T-helper 2 cell (primary cell): ENCODE measurements at places on chromosomes 1 and 21.

DNA sequence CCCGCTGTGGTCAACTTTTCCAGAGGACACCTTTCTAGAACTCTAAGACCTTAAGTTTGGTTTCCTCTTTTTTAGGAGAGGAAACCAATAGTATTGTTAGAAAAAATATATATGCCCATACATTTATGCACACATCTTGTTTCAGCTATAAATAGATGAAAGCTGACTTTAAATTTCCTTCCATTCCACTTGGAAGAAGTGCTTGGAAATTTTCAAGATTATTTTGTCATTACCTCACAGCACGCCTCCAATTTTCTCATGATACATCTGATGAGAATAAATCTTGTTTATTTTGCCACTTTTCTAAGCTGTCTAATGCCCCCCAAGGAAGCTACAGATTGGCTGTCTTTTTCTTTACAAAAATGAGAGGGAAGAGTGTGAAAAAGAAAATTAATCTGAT is 65.8 kb downstream of the NIBAN1 start:
- DNase-seq: no peak

DNA sequence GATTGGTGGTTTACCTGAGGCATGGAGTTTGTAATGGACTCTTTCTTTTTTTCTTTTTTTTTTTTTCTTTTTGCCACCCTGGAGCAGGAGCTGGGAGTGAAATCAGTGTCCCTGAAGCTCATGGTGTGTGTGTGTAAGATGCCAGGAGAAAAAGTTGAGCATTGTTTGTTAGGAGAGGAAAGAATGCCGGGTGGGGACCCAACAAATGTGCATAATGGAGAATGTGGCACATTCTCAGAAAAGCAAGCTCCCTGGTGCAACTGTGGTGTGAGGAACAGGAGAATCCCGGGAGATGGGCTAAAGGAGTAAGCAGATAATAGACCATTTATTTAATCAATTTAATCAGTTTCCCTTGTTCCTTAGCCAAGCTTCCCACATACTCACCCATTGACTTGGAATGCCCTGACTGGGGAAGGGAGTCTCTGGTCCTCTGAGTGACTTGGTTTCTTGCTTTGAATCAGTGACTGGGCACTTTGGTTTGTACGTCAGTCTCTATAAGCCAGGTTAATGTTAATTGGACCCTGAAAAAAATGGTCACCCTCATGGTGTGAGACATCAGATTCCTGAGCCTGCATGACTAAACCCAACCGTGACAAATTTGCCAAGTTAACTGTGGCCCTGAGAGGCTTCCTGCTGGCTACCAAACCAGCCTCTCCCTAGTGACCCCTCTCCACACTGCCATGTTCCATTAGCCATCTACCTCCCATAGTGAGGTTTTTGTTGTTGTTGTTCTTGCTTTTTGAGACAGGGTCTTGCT is 43.9 kb upstream of the ITPKB start:
- no peak for DNase-seq

- no peak for DNase-seq
These were observed 33.8 kb upstream of the SLC30A1 start for GRCh38 chr1:211612786-211613107.

GRCh38 chr1:74777525-74777924 is 44.6 kb downstream of the TYW3 start:
- no peak for DNase-seq

- DNase-seq: no peak
These were observed 41.5 kb downstream of the PTPRC start for GRCh38 chr1:198680174-198680875.

GRCh38 chr1:47962750-47963492 is 34.3 kb downstream of the TRABD2B start:
- no peak for DNase-seq

DNA sequence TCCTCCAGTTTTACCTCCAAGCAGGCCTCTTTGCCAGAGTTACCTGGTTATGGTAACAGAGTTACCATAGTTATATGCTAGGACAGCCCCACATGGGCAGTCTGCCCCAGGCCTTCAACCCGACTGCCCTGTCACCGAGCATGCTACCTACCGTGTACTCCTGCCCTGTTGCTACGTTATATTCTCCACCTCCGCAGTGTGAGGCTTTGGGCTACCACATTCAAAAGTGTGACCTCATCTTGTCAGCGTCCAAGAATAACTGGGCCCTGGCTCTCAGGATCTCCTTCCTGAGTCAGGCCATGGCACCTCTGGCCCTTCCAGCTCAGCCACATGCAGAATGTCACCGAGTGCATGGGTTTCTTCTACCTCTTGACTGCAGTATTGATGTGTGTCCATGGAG is 8.9 kb downstream of the MAPKAPK2 start:
- no peak for DNase-seq

DNA sequence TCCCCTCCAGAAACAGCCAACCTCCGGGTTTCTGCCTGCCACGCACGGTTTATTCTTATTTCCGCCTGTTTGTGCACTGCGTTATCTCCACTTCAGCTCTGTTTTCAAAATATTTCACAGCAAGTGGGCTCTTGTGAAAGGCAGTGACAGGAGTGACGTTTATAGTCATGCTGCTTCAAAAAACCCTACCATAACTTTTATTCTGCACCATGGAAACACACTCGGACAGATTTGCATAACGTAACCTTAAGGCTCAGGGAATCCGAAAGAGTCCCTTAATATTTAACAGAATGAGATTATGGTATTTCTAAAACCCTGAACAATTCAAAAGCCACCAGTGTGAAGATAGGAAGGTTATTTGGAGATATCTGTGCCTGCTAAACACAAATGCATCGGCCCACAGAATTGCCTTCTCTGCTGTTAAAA is 782 bp upstream of the SDE2 start:
- DNase-seq: no peak

GRCh38 chr1:24411963-24412362 is 1.6 kb downstream of the STPG1 start:
- DNase-seq: peak; percentile 3

- no peak for DNase-seq
These were observed 4.0 kb downstream of the FTCD start for GRCh38 chr21:46151261-46151988.

GRCh38 chr1:240591564-240591963 is 20.4 kb downstream of the GREM2 start:
- no peak for DNase-seq

DNA sequence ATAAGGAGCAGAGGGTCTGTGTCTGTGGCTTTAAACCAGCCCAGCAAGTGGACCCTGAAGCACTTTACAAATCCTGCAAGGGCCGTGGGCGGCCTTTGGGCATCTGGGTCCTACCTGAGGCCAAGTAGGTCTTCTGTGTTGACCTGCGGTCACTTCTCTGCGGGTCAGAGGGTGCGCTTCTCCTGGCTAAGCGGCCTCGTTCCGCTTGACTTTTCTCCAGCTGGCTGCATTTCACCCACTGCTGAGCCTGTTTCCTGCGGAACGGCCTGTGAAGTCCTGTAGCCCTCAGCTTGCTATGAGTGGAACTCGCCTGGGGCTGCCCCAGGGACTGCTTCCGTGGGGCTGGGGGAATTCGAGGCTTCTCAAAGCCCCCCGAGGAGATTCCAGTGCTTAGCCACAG is 43.3 kb downstream of the SLC37A1 start:
- no peak for DNase-seq

DNA sequence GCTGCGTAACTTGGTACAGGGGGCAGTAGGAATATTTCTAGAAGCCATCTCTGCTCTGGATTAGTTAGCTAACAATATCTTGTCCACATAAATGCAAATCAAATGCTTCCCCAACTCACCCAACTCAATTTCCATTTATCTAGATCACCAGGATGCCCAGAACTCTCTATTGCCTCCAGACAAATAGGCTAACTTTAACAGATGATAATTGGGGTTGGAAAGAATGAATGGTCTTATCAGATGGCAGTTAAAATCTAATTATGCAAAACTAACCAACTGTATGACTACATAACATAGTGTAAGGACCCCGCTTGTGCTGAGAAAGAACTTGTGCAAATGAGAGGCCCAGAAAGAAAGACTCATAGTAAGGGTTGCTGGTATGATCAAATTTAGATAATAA is 1024.8 kb downstream of the PLA2G4A start:
- no peak for DNase-seq

- no peak for DNase-seq
These were observed 94.1 kb upstream of the VANGL1 start for GRCh38 chr1:115547696-115548095.

GRCh38 chr1:23927097-23927496 is 13.9 kb upstream of the CNR2 start:
- no peak for DNase-seq

DNA sequence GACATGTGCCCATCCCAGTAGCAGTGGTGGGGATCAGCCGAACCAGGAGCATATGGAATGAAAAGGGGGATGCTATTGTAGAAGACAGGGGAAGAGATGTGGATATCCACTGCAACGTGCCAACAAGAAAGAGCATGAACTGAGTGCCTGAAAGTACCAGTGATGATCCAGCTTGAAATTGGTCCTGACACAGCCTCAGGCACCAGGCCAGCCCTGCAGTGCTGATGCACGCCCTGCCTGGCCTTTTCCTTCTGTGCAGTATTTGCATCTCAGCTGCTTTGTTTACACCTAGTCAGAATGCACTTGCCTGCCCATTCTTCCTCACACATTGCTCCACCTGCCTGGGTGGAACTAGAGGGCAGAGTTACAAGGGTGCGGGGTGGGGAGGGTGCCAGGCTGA is 50.3 kb upstream of the ARTN start:
- DNase-seq: no peak
